GM04504 (cell line): ENCODE measurements at places on chromosomes 3 and 15.
A peak's percentile ranks its signal among the peaks of the same experiment; 100 is the strongest.

DNA sequence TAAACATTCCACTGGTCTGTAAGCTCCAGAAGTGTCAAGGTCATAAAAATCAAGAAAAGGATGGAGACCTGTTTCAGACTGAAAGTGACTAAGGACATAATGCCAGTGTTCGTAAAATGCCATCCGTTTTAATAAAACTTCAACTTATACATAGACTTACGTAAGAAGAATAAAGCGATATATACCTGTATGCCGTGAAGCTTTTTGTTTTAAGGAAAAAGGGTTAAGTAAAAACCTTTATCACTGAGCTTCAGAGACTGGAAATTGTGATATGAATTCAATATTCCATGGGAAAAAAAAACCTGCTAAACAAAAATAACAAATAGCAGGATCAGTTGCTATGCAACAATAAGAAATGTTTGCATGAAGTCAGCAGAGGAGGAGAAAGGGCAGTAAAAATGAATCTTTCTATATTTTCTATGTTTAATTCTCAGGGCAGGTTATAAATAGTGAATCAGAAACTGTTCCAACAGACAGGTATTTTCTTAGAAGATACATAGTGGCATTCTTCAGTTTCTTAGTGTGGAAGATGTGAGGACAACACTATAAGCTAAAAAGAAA, 42.5 kb downstream of the CHSY1 start:
- DNase-seq = no peak

DNA sequence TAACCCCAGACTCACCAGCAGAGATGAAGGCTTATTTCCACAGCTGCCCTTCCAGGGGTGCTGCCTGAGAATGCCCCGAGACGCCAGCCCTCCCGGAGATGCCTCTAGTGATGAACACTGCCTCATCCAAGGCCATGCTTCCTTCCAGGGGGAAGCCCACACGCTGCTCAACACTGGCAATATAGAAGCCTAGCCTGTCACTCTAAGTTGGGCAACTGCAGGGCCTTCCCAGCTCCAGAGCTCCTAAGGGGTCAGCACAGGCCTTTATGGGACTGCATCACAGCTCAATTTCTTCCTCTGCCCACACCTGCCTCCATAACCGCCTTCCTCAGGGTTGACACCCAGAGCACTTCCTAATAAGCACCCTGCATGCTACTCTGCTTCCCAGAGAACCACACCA, 217.7 kb downstream of the ABHD5 start:
- no peak for DNase-seq

GRCh38 chr15:94582368-94582767, 351.0 kb downstream of the MCTP2 start:
- DNase-seq = no peak

DNA sequence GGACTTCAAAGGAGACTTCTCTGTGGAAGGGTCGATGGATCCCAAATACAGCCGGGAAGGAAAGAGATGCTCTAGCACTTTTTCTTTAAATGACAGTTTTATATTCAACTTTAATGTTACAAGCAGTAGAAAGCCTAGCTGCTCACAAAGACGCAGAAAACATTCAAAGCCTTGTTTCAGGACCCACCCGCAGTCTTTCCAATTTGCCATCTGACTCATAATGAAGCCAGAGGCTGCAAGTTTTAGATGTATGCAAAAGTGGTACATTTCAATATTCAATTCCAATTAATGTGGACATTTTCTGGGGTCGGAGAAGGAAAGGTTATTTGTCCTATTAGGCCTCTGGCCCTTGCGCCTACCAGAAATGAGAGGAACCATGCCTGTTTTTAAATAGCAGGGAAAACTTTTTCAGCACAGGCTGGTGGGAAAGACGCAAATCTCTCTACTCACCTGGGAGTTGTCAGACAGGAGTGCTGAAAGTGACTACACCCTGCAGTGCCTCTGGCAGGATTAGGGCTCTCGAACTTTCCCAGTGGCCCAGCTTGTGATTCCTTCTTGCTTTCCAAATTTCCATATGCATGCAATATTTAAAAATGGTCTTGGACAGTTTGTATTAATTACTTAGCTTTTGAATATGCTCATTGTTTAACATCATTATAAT, 117.4 kb upstream of the MBNL1 start:
- no peak for DNase-seq

DNA sequence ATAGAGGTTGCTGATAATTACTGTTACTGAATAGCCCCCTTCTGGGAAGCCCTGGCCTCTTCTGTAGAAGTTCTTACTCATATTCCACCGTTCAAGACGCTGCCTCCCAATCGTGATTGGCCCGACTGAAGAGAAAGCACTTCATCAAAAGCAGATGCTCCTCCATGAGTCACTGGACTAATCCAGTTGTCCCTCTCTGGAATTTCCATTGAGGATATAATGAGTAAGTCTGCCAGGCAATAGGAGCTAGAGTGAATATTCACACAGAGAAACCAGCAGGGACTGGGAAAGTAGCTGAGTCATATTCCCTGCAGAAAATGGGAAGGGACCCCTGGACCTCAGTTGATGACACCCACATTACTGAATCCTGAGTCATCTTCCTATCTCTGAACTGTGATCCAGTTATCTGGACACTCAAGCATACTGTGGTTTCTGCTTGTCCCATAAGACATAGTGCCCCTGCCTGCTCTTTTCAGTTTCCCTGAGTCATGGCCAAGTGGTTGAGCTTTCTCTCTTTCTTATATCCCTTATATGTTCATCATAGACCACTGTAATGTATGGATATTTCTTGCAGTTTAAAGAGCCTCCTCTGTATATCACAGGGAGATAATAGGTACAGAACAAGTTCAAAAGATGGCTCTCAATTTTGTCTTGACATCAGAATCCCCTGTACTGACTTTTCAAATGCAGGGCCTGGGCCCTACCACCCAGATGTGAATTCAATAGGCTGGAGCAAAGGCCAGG, 151.2 kb upstream of the CDIN1 start:
- peak; percentile 99 for DNase-seq
